Daoy (cell line): ENCODE measurements at places on chromosomes 1 and 21.

- no peak for DNase-seq
Measured at GRCh38 chr21:14559102-14559501, 13.0 kb upstream of the SAMSN1 start.

DNA sequence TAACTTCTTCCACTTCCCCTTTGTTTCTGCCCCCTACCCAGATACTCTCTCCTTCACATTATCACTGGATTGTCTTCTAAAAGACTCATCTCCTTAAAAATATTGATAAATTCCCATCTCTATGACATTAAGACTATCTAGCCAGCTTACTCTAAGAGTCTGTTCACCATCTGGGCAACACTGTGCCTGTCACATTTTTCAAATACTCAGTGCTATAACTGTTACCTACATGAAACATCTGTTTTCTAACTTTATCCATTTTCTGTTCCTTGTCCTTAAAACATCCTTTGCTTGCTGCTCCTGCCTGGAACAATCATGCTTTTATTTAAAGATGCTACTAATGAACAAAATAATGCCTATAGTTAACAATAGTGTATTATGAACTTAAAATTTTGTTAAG, 81.4 kb downstream of the NCAM2 start:
- DNase-seq, result no peak

DNA sequence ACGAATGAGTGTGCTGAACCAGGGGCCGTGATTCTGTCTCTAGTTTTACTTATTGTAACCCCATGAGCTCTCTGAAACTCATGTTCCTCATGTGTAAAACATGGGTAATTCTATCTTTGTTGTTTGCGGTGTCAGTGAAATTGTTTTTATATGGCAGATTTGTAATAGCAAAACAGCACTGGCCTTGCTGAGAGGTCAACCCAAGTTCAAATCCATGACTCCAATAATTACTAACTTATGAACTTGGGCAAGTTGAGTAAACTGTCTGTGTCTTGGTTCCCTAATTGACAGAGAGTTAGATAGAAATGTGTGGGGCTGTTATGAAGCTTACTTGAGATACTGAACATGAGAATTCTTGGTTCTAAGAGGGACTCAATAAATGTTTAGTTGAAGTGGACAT, 17.8 kb downstream of the C1orf116 start:
- DNase-seq, result no peak

DNA sequence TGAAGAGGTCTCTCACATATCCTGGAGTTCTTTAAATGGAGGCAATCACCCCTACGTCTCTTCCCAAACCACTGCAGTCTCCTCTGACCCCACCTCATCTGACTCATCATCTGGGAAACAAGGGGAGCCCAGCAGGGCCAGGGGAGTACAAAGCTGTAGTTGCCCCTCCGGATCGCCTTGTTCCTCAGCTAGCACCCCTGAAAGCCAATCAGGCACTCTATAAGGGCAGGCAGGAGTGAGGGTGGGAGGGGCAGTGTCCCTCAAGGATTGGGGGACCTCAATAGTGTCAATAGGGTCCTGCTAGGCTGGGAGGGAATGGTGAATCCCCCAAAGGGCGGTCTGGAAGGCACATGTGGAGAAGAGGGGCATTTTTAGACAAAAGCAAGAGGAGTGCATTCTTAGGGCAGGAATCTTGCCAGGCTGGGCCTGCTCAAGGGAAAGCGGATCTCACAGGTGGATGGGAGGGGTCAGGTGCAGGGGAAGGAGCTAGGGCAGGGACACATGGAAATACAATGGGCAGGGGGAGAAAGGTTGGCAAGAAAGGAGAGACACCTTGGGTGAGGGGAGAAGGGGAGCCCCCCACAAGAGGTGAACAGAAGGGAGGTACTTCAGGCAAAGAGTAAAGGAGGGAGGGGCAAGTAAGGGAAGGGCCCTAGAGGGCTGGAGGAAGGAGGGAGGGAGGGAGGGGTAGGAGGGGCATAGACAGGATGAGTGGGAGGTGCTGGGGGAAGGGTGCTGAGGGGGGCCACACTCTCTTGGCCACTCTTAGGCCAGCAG, 5.8 kb downstream of the SHISA4 start:
- no peak for DNase-seq

GRCh38 chr21:42534421-42535378, 21.0 kb downstream of the SLC37A1 start:
- DNase-seq, result no peak

DNA sequence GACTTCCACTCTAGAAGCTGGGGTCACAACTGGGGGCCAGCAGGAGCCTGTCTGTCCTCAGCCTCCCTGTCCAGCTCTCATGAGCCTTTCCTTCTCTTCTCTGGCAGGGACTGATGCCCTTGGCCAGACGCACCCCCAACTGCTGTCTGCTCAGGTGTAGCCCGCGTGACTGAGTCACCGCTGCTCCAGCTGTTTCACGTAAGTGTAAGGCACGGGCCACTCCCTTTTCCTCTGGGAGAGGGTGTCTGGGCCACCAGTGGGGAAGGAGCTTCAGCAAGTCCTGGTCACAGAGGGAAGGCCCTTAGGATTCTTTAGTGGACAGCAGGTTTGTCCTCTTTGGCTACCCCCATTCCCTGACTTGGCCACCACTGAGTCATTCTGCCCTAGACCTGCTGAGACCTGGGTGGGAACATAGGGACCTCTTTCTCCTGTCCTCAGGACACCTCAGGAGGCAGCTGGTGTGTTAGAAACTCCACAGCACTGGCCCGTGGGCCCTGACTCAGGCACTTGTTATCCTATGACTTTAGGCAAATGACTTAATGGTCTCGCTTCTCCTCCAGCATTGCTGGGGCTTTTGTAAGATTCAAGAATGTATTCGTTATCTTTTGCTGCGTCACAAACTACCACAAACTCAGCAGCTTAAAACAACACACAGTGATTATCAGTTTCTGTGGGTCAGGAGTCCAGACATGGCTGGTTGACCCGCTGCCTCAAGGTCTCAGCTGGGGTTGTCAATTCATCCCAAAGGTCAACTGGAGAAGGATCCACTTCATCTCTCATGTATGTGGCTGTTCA, 64.8 kb downstream of the FAM163A start:
- peak; percentile 68 for DNase-seq

- no peak for DNase-seq
Measured at GRCh38 chr1:75503221-75503974, 107.5 kb downstream of the SLC44A5 start.

DNA sequence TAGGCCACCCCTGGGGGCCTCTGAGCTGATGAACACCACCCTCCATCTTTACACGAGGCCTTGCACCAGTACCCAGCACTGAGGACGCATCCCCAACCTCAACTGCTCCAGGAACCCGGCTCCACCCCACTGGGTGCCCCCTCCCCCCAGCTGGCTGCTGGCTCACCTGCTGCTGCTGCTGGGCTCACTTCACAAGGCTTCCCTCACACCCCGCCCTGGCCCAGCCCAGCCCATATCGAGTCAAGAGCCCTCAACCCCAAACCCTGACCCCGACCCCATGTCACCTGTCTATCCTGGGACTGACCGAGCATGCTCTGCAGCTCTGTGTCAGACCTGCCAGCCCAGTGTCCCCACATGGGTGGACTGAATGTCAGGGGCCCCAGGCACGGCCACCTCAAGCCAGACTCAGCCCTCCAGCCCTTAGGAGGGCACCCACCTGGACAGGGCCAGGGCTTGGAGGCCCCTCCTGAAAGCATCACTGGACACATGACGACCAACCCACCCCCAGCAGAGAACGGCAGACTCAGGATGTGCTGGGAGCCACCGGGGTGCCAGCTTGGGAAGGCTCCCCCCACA, 21.4 kb downstream of the WNT9A start:
- no peak for DNase-seq

DNA sequence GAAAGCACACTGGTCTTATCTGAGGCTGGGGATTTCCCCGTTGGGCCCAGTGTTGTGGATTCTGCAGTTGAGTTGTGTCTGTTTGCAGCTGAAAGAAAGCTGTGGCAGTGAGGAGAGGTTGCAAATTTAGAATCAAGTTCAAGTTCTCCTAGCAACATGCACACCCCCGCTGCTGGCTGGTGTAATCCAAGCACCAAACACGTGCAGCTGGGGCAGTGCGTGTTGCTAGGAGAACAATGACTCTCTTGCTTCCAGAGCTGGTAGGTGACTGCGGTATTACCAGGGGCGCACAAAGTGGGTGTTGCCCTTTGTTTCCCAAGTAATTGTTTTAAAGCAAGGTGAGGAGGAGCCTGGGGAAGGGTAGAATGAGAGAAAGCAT, 91.5 kb downstream of the IER5 start:
- peak; percentile 48 for DNase-seq

- DNase-seq, result no peak
Measured at GRCh38 chr1:211705467-211706091, 30.2 kb upstream of the NEK2 start.

DNA sequence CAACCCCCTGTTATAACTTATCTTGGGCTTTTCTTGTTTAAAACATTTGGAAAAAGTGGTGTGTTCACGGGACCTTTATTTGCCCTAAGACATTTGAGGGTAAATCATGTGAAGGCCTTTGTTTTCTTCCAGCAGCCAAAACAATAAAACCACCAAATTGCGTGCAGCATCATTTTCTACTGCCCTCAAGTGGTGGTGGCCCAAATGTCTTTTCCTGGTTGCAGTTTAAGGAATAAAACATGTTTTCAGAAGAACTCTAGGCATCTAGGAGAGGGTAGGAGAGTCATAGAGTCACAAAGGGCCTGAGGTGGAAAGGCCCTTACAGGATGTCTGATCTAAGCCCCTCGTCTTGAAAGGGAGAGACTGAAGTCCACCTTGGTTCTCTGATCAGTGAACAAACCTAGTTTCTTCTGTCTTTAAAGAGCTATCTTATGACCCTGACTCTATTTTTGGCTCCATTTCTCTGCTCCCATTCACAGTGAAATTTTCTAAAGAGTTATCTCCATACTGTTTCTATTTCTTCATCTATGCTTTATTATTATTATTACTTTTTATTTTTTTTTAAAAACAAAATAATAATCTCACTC, 16.0 kb upstream of the EPS15 start:
- DNase-seq, result peak; percentile 50

DNA sequence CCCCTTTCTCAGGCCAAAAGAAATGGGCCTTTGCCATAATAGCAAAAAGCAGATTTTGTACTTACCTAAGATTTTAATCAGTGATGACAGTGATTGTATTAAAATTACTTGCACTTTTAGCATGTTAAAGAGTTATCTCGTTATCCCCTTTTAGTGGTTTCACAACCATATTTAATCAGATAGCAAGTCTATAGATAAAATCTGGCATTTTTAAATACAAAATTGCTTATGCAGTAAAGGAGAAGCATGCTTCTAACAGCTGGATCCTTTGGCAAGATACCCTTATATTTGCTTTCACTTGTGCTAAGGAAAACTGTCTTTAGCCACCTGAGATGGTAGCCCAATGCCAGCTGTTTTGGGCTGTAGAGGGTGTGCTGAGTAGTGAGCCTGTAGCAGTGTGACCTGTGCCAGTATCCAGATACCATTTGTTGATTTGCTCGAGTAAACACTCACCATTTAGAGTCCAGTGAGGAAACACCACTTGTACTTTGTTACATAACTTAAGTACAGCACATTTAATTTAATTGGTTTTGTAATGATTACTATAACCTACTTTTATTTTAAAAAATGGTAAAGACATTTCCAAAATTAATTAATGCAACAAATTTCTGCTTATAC, 314.4 kb upstream of the ZP4 start:
- DNase-seq, result no peak

- peak; percentile 95 for DNase-seq
Measured at GRCh38 chr1:27011058-27011764, 1.4 kb downstream of the TENT5B start.

DNA sequence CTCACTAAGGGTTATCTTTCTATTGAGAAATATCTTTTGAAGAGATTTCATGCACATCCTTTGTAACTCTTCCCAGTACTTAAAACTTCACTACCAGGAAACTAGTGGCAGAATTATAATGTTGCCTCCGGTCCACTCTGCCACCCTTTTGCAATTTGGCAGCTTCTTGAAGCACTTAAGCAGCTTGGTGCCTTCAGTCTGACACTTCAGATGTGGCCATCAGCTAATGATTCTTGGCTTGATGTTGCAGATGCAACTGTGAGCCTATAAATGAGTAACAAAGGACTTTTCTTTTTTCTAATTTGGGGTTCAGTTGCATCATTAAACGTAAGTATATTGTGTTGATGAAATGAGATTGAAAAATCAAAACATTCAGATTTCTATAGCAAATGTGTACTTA, 187.5 kb upstream of the C21orf91 start:
- DNase-seq, result no peak

- no peak for DNase-seq
Measured at GRCh38 chr1:235108185-235108593, 20.4 kb downstream of the TOMM20 start.

DNA sequence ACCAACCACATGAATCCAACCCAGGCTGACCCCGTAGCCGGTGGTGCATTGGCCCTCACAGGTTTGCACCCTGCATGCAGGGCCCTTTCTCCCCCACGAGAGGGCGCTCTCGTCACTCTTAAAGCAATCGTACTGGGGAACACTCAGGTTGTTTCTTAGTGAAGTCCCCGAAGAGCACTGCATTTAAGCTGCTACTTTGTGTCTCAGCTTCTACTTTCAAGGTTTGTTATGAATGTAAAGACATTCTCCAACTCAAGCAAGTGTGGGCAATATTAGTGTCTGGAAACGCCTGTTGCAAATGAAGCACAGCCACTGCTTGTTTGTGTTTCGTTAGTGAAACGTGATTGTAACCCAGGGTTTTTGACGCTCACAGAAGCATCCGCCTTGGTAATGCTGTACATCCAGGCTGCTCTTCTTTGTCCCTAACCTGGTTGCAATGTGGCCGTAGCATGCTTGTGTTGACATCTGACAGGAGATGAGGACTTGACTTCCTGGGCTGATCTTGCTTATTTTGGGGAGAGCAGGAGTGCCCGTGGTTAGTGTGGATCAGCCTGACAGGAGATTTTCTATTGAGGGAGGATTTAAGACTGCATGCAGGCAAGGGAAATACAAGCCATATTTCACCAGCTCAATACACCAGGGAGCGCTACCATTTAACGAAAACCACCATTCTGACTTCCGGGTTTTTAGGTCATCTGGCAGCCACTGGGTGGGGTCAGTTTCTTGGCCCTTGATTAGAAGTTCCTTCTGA, 79.8 kb downstream of the ST6GALNAC3 start:
- peak; percentile 82 for DNase-seq

- no peak for DNase-seq
Measured at GRCh38 chr1:208438112-208438699, 194.0 kb upstream of the PLXNA2 start.

- DNase-seq, result peak; percentile 57
Measured at GRCh38 chr1:3483801-3484444, 29.5 kb downstream of the ARHGEF16 start.

DNA sequence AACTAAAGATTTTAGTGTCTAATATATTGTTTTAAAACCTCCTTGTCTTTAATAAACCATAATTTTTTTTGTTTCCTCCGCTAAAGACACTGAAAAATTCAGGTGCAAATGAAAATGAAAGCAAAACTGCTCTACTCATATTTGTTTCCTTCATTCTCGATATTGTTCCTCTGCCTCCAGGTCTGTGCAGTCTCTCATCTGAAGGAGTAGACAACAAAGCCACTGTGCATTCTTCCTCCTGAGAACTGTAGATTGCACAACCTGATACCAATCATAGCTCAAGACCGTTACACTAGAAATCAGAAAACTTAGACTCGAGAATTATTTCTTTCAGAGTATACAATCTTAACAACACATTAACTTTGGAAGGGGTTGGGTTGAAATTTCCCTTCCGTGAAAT, 373.1 kb upstream of the CXADR start:
- no peak for DNase-seq
